ENCODE measurements at places on chromosomes 1 and 21.

DNA sequence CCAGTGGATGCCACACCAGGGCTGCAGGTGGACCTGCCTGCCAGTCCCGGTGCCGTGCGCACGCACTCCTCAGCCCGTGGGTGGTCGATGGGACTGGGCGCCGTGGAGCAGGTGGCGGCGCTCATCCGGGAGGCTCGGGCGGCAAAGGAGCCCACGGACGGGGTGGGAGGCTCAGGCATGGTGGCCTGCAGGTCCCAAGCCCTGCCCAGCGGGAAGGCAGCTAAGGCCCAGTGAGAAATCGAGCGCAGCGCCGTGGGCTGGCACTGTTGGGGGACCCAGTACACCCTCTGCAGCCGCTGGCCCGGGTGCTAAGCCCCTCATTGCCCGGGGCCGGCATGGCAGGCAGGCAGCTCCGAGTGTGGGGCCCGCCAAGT lies 1171.8 kb upstream of the B3GALT2 start:
- DNase-seq: no peak

DNA sequence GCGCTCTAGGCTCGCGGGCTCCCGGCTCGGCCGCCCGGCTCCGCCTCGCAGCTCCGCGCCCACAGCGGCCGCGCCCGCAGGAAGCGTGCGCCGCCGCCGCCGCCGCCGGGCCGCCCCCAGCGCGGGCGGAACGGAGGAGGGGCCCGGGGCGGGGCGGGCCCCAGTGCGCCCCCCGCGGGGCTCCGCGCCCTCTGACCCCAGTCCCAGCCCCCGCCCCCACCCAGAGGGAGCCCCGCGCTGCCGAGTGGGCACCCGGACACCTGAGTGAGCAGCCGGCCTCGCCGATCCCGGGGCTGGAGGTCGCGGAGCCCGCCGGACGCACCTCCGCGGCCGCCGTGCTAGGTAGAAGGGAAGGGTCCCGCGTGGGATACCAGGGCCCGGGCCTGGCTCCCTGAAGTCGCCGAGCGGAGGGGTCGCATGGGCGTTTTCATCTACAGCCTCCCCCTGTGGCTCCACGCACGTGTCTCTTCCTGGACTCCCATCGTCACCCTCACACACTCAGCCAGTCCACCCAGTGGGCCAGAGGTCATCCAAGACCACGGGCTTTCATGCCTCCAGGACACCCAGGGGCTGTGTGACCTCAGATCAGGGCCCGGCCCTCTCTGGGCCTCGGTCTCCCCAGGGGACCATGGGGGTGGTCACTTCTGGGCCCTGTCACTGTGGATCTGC lies at the start of gene SDC3:
Gene SDC3, minus strand, starts transcription at position 63 of the 669 bp plus-strand sequence. CDS start 172 bp downstream, outside the sequence.
- no peak for DNase-seq

DNA sequence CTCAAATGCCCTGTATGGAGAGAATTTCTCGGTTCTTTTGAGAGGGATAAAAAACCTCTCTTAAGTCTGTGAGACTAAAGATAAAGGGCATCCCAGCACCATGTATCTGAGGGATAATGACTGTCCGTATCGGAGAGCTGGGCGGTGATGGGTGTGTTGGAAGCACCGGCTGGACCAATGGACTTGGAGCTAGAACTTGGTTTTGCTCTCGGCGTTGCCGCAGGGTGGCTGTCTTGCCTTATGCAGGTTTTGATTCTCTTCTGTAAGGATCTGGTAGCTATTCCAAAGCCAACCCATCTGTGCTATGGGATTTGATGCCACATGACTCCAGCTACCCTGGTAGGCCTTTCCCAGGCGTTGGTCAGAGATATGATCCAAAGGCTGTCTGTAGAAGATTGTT lies 348.8 kb downstream of the KIF26B start:
- DNase-seq: no peak

DNA sequence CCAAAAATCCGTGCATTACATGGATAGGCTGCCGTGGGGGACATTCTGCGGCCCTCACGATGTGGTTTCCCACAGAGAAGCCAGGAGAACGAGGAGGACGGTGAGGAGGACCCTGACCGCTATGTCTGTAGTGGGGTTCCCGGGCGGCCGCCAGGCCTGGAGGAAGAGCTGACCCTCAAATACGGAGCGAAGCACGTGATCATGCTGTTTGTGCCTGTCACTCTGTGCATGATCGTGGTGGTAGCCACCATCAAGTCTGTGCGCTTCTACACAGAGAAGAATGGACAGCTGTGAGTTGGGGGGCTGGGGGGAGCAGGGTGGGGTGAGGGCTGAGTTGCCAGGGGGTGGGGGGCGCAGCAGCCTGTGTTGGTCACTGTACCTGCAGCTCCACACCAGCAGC lies 13.2 kb downstream of the PSEN2 start:
- no peak for DNase-seq

GRCh38 chr1:30984165-30984889 lies 75.8 kb upstream of the SDC3 start:
- DNase-seq: no peak

DNA sequence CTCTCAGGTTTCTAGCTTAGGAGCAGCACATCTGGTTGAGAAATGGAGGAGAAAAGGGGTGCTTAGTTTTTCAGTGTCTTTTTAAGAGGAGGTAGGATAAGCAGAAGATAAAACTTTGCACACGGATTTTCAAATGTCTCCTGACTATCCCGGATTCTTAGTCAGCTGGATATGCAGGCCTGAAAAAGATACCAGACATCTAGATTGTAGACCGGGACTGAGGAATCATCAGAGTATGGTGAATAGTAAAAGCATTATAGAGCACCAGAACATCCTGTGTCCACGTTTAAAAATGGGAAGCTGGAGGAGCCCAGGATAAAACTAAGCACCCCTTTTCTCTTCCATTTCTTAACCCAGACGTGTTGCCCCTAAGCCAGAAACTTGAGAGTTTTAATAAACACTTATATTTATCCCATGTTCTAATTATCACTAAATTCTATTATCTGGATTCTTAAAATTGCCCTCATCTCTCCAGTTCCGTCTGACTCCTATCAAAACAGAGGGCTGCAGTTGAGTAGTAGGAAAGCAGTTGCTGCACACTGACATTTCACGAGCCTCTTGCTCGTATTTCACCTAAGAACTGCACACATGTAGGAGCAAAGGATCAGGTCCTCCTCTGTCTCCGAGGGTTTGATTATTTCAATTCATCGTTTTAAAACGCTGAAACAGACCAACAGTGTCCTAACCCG lies 609 bp downstream of the PIGK start:
- no peak for DNase-seq

- DNase-seq: no peak
Measured at GRCh38 chr1:39954324-39954869, 548 bp upstream of the MFSD2A start.
